ENCODE measurements at places on chromosomes 1 and 21.

- no peak for DNase-seq
Measured at GRCh38 chr1:150955280-150955679, 19.4 kb downstream of the CERS2 start.

DNA sequence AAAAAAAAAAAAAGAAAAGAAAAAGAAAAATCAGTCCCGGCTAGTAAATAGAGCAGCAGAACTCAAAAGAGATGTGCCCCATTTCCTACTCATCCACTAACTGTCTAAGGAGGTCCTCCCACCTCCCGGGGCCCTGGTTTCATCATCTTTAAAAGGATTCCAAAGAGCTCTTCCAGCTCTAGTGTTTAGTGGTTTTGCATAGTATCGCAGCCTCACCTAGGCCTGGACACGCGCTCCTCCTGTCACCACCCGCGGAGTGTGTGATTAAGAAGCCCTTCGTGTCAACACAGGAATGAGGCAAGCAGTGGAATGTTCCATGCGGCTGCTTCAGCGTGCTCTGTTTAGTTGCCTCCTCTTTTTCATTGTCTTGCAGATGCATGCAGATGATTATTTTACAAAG is 49.0 kb downstream of the LBR start:
- no peak for DNase-seq

- DNase-seq: no peak
Measured at GRCh38 chr21:21788591-21788990, 790.4 kb downstream of the NCAM2 start.

DNA sequence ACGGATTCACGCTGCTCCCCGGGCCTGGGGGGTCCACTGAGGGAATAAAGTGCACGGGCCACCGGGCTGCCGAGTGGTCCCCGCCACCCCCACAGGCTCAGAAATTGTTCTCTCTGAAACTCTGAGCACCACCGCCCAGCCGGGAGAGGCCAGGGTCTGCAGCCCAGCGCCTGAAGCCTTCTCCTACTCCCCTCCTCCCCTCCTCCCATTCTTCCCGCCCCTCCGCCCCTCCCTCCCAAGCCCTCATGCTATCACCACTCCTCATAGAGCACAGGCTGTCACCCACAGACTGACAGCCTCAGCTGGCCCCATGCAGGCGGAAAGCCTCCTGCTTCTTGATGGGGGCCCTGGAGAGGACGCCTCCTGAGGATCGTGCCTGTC is 707 bp upstream of the GPR153 start:
- no peak for DNase-seq

Measured in LNCaP clone FGC (cell line).